Right renal cortex interstitium (tissue), 3 donors: ENCODE measurements at places on chromosomes 7 and 10. TPM values are rescaled to one million over a fixed set of nuclear protein-coding genes. Genes with fewer than 3 reads are reported as not detected.

NRG3 gene
- polyA plus RNA-seq: 12.6 TPM

ADAM22 gene
- polyA plus RNA-seq: 13.0 TPM

SOSTDC1 gene
- 58.6 TPM for polyA plus RNA-seq

VAX1 gene
- polyA plus RNA-seq: not detected

SHOC2 gene
- polyA plus RNA-seq: 39.6 TPM

LRRC18 gene
- 0.17 TPM for polyA plus RNA-seq

MIOS gene
- polyA plus RNA-seq: 47.7 TPM

MOGAT3 gene
- polyA plus RNA-seq: 0.60 TPM

TFEC gene
- polyA plus RNA-seq: 31.1 TPM

FAM24A gene
- not detected for polyA plus RNA-seq

CHST12 gene
- polyA plus RNA-seq: 6.8 TPM

CDNF gene
- 2.6 TPM for polyA plus RNA-seq

TACR2 gene
- 0.24 TPM for polyA plus RNA-seq

ZNF487 gene
- 10.7 TPM for polyA plus RNA-seq

SLC26A5 gene
- polyA plus RNA-seq: 0.10 TPM

VSTM4 gene
- 16.6 TPM for polyA plus RNA-seq

LIPK gene
- polyA plus RNA-seq: not detected
